ENCODE measurements at places on chromosomes 7 and 10.

GRCh38 chr7:152862006-152862405, 102.5 kb downstream of the ACTR3B start:
- DNase-seq: no peak

- no peak for DNase-seq
Measured at GRCh38 chr10:124158592-124158991, 65.2 kb upstream of the CHST15 start.

- no peak for DNase-seq
Measured at GRCh38 chr10:35456153-35456720, 119.9 kb downstream of the CCNY start.

DNA sequence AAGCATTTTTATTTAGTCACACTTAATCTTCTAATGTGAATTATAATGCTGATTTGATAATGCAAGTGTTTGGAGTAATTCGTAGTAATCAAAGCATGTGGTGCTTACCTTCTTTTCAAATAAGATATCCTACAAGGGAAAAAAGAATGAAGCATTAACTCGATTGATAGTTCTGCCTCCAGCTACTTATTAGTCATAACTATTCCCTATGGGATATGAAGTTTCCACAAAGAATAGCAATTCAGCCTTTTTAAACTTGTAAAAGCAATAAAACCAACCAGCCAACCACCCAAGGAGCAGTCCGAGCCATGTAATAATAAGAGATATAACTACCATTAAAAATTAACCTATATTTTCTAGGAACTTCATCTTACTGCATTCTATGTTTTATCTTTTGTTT, 11.6 kb downstream of the COL28A1 start:
- DNase-seq: no peak

- DNase-seq: no peak
Measured at GRCh38 chr7:80719261-80719660, 80.8 kb downstream of the CD36 start.

DNA sequence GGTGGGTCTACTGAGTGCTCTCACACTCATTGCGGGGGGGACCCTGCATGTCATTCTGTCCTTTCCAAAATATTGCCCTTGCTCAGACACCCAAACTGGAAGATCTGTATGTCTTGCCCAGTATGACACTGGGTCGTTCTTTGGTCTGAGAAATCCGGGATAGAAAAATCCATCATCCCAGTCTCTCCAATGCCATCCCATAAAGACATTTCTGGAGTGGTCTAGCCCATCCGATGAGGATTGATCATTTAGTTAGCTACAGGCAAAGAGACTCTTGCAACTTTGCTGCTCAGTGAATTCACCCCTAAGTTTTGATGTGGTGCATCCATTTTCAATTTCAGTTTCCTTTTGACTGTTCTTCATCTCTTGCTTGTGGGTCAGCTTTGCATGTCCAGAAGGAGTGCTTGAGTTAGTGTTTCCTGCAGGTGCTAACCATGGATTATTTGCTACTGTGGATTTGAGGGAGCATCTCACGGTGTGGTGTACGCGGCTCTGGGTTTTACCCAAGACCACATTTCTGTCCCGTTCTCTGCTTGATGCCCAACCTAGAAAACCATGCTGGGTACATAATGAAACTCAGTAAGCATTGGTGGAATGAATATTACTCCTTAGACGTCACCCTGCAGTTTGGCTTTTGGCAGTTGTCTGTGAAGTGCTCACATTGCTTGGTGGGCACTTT, 247.0 kb upstream of the MKI67 start:
- DNase-seq: no peak

- DNase-seq: no peak
Measured at GRCh38 chr10:17215782-17216122, 12.3 kb upstream of the VIM start.

DNA sequence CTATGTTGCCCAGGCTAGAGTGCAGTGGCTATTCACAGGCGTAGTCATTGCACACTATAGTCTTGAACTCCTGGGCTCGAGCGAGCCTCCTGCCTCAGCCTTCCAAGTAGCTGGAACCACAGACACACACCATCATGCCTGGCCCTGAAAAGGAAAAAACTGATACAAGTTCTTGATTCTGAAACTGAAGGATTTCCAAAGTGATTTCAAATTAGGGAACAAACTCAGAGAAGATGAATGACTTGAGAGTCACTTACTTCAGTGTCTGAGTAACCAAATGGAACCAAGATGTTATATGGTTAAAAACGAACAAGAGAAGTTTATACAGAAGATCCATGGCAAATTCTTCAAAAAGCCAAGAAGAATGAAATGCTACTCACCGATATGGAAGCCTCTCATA, 14.4 kb downstream of the CWF19L1 start:
- DNase-seq: no peak

GRCh38 chr7:127911968-127912511, 119.2 kb downstream of the LRRC4 start:
- no peak for DNase-seq

DNA sequence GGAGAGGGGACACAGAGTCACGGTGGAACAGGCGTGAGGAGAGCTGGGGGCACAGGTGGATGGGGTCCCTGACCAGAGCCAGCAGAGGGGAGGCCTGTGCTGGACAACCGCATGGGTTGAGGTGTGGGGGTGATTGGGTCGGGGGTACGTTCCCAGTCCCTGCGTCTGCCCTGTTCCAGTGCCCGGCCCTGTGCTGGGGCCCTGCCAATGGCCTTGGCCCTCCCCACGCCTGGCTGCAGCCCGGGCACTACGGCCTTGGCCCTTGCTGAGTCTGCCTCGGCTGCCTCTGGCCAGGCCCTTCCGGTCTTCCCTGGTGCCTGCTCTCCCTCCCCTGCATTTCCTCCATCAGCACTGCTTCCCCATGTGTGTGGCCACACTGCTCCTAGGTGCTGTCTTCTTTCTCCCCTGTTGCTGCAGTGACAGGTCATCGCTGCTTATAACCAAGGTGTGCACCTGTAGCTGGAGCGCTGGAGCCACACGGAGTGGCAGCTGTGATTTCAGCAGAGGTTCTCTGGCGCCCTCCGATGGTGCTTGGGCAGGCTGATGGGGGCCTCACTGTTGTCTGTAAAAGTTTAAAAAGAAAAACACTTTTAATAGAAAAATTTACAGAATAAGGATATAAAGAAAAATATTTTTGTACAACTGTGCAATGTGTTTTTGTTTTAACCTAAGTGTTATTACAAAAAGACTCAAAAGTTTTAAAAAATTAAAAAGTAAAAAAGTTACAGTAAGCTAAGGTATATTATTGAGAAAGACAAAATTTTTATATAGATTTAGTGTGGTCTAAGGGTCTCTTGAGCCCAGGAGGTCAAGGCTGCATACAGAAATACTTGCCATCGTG, 45.2 kb upstream of the BHLHA15 start:
- no peak for DNase-seq

All from BJ (cell line).